Stimulated activated CD8-positive, alpha-beta memory T cell treated with anti-CD3 and anti-CD28 coated beads, Interleukin-15, amount 100 ng/mL, for 48 hours (primary cell): ENCODE measurements at places on chromosomes 2 and 18.

DNA sequence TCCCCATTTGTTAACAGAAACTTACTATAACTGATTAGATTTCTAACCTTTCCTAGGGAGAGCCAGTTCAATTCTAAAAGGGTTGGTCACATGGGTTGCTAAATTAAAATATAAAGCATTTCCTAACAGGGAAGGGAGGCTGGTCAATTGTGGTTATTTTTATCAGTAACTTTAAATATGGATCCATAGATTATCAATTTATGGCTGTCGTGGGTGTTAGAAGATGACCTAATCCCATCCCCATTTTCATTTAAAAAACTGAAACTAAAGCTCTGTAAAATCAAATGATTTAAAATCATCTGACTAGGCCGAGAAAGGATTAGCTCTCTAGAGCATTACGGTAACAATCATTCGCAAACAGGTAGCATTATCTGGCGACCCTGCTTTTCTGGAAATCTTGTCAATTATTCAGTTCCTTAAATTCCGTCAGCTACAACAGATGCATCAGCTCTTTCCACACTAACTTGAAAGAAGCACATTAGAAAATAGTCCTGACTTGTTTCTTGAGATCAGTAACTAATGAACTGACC, 953 bp upstream of the HNRNPA3 start:
- no peak for DNase-seq

DNA sequence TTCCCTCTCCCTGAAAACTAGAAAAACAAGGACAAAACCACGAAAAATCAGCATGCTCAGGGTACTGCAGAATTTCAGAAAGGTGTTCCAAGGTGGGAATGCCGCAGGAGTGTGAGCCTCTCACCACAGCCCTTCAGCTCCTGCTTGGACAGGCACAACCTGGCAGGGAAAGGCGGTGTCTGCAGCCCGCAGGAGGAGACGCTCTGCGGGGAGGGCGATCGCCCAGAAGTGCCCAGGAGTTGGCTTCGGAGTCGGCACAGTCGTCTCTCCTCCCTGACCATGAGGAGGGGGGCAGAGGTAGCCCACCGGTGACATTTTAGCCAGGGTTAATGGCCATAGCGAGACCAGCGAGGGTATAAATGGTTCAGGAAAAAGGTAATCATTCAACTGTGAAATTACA, 57.2 kb downstream of the TMEM18 start:
- DNase-seq, result no peak

- DNase-seq, result no peak
These were observed 27.6 kb upstream of the CALCRL start for GRCh38 chr2:187475499-187476248.

GRCh38 chr2:222809582-222809981, 51.3 kb upstream of the ACSL3 start:
- no peak for DNase-seq

GRCh38 chr2:232931636-232932035, 61.6 kb downstream of the SNORC start:
- DNase-seq, result no peak

DNA sequence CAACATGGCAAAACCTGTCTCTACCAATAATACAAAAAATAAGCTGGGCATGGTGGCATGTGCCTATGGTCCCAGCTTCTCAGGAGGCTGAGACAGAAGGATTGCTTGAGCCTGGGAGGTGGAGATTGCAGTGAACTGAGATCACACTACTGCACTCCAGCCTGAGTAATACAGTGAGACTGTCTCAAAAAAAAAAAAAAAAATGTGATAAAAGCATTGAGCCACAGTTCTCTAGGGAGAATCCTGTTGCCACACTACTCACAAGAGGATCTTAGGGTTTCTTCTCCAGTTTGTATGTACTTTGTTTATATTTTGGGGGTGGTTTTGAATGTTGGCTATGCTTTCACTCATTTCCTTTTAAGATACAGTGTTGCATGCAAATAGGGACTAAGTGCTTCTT, 62.0 kb downstream of the TMEM185B start:
- DNase-seq, result no peak

- no peak for DNase-seq
These were observed at the start of gene CYBRD1 for GRCh38 chr2:171522052-171522787. CYBRD1 (plus strand) TSS chr2:171522474; CDS start chr2:171522546, 72 bp downstream.

- no peak for DNase-seq
These were observed 24.0 kb downstream of the SULT1C4 start for GRCh38 chr2:108401800-108402199.

DNA sequence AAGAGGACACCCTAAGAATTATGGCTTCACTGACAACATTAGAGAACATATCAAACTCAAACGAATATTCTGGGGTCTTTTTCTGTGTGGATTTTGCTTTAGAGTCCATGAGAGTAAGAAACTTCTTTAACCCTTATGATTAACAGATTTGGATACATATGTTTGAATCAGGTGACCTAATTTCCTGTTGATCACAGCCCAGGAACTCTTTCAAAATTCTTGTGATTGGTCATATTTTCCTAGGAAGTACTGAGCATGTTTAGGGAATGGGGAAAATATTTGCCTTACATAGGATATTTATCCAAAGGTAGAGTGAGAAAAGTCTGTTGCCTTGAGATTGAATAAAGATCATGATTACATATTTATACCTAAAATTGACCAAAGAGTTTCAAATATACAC, 160.0 kb downstream of the KCNH7 start:
- DNase-seq, result no peak

DNA sequence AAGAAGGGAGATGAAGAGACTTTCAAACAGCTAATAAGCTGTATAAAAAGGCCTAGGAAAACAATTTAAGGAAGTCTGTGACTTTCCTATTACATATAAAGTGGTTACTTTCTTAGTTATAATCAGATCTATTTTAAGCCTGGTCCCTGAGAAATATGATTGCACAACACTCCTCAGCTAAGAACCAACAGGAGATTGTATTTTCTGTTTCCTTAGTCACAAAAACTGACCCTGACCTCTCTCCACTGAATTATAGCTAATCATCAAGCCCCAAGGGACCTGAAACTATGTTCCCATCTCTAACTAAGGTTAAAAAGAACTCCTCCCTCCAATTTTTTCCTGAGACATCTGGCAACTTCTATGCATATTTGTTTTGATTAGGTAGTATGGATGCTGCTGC, 106.9 kb downstream of the ROCK1 start:
- no peak for DNase-seq

- no peak for DNase-seq
These were observed 57.3 kb upstream of the RPL31 start for GRCh38 chr2:100944617-100945432.

DNA sequence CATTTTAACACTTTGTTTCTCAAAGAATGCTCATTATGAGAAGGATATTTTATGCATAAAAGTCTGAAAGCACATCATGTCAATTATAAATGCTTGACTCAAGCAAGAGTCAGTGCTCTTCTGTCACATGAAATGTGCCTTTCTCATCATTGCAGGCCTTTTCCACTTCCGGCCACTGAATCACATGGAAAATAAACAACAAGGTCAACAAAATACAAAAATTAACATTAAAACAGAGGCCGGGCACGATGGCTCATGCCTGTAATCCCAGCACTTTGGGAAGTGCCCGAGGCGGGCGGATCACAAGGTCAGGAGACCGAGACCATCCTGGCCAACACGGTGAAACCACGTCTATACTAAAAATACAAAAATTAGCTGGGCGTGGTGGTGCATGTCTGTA, 480.6 kb downstream of the SPAG16 start:
- no peak for DNase-seq

- DNase-seq, result peak; percentile 4
These were observed 422.1 kb downstream of the PARD3B start for GRCh38 chr2:204967199-204967960.

- no peak for DNase-seq
These were observed 74.2 kb downstream of the TNS1 start for GRCh38 chr2:217928324-217929181.

GRCh38 chr18:32461709-32462272, 8.9 kb downstream of the GAREM1 start:
- no peak for DNase-seq
